ENCODE measurements at places on chromosomes 4 and X.

- DNase-seq = no peak
Measured at GRCh38 chrX:11254417-11255109, 38.6 kb upstream of the AMELX start.

DNA sequence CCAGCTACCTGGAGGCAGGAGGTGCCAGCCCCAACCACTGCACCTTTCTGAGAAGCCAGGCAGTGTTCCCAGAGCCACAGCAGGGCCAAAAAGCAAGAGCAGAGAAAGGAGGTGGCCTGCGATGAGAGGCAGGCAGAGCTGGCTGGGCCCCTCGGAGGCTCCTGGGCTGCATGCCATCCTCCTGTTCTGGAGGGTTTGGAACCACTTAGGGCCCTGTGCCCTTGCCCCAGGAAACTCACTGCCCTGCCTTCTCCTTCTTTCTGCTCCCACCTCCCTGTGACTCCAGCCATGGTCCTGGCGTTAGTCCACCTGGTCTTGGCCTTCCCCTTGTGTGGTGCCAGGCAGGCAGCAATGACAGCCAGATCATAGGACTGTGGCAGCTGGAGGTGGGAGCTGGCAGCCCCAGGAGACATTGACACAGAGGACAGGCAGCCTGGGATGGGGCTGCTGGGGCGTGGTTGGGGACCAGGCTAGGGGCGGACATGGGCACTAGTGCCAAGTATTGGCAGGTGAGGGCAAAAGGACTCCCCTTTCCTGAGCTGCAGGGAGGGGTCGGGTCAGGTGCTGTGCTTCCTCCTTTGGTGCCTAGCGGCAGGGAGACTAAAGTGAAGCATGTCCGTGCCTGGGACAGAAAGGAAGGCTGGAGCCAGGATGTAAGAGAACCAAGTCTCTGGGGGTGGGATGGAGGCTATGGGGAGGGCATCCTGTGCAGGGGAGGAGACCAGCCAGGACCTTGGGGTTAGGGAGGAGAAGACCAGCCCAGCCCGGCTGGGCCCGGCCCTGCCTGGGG, 1.4 kb downstream of the APLN start:
- DNase-seq = no peak

GRCh38 chr4:104489731-104490095, 5.0 kb downstream of the CXXC4 start:
- no peak for DNase-seq

- DNase-seq = no peak
Measured at GRCh38 chrX:16836371-16836770, 33.8 kb downstream of the RBBP7 start.

- no peak for DNase-seq
Measured at GRCh38 chr4:35539404-35540055, 704.8 kb downstream of the ARAP2 start.

All from Panc1 (cell line).